CMK (cell line): ENCODE measurements at places on chromosomes 12 and 14.

DNA sequence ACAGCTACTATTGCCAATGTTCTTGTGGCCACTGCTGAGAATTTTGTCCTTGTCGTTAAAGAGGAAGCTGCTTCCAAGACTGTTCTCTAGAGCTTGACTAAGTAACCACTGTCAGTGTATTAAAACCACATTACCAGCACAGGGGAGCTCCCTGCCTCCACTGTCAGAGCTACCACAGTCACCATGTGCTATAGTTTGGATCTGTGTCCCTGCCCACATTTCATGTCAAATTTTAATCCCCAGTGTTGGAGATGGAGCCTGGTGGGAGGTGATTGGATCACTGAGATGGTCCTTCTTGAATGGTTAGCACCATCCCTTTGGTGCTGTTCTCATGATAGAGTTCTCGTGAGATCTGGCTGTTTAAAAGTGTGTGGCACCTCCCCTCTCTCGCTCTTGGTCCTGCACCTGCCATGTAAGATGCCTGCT is 23.2 kb upstream of the RAP1B start:
- no peak for DNase-seq

- no peak for DNase-seq
Measured at GRCh38 chr14:105467249-105467941, 7.2 kb upstream of the CRIP2 start.

GRCh38 chr12:92928421-92928961 is 604 bp downstream of the EEA1 start:
- DNase-seq = no peak

DNA sequence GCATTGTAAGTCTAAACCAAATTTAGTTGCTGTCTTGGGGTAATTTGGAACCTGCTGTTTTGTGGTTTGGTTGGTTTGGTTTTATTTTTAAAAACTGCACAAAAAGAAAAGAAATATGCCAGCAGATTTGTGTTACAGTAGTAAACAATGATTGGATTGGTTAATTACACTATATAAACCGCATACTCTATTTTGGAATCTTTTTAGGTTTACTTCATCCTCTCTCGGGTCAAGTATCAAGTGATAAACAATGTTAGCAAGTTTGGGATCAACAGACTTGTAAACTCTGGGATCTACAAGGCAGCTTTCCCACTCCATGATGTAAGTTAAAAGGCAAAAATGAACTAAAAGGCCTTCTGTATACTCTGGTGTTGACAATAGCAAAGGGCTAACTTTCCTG is 132.4 kb downstream of the ANO6 start:
- no peak for DNase-seq

DNA sequence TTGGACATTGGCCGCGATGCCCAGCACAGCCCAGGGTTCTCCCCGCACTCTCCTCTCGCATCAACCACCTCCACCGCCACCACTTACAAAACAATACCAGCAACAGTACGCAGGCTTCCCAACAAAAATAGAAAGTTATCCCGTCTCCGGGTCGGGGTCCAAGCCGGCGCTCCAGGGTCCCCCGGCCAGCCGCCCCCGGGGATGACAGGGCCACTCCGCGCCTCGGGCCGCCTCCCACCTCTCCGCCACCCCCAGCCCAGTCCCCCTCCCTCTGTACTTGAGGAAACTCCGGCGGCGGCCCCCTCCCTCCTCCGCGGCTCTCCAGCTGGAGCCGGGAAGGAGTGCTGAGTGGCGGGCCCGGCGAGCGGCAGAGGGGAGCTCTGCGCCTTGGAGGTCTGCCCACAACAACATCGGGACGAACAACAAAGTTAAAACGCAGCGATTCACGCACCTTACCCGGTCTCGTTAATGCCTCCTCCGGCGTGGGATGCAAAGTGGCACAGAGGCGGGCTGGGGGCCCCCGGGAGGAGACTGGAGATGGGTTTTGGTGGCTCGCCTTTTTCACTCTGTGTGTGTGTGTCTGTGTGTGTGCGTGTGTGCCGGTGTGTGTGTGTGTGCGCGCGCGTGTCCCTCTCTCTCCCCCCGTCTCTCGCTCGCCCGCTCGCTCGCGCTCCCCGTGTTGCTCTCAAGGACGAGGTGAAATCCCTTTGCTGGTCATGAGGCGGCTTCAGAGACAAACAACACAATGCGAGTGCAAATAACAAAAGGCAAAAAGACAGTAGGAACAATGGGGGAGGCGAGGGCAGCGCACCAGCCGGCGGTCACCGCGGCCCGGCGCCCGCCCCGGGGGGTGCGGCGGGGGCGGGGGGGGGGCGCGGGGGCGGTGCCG is 386.8 kb downstream of the BCAT1 start:
- no peak for DNase-seq

GRCh38 chr12:116861320-116861719 is 19.9 kb downstream of the HRK start:
- DNase-seq = no peak

DNA sequence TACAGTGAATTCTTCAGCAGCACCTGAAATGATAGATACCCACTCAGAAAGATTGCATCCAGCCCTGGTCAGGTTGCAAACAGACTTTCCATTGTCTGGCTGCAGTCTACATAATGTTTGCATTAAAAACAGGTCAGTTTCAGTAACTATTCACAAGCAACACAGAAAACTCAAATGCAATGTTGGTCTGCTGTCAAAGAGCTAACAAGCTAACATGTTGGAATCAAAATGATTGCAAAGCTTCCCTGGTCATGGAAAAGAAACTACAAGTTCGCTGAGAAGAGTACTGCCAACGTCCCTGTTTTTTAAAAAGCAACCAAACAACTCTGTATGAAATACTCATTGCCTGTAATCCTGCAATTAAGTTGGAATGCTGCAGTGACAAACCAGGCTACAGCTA is 374.7 kb downstream of the ADAMTS20 start:
- no peak for DNase-seq

- no peak for DNase-seq
Measured at GRCh38 chr12:25971654-25972041, 13.2 kb downstream of the RASSF8 start.

GRCh38 chr12:108729612-108730364 is 1.5 kb downstream of the CORO1C start:
- DNase-seq = peak; percentile 40

DNA sequence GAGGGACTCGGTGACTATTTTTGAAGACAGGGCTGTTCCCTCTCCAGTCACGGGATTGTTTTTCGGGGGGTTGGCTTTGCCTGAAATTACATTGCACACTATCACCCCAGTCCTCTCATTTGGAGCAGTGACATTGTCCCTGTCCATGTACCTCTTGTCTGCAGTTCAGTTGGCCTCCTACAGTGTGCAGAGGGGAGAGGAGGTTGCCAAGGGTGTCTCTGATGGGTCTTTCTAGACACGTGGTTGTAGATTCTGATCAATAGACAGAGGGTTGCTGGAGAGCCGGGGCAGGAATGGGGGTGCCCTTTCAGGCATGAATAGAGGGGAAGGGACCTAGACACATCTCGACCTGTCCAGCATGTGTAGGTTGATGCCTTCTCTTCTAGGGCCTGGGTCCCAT is 1.2 kb downstream of the TMEM120B start:
- no peak for DNase-seq

DNA sequence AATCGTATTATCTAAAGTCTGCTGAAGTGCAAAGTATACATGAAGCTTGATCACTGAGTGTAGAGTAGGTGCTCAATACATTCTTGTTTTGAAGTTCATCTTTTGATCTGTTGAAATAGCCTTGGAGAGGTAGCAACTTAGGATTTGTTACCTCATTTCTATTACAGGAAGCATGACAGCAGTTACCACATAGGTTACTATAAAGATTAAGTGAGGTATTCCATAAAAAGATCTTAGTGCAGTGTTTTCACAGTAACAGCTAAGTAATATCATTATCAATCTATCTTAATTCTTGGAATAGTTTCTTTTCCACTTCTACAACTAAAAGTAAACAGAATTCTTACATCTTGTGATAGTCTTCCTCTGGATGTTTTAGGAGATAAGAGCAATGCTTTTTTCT is 50.9 kb downstream of the BTBD7 start:
- DNase-seq = no peak

DNA sequence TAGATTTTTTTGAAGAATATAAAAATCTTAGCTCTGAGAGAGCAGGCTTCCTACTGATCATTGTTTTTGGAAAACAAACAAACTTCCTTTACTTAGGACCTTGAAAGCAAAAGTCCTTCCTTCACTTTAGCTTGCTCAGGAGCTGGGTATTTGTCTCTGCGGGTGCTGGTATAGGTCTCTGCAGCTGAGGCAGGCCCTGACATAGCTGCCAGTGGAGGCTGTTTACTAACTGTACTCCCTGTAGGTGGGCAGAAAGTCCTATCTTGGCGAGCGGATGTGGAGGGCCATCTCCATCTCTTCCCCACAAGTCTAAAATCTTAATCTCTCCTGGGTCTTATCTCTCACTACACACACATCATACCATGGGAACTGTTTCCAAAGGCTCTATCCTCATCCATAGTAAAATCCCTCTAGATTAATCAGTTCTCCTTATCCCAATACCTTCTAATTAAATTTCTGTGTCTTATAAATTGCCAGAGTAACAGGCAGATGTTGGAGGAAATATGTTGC is 4.1 kb upstream of the MIA2 start:
- DNase-seq = no peak

DNA sequence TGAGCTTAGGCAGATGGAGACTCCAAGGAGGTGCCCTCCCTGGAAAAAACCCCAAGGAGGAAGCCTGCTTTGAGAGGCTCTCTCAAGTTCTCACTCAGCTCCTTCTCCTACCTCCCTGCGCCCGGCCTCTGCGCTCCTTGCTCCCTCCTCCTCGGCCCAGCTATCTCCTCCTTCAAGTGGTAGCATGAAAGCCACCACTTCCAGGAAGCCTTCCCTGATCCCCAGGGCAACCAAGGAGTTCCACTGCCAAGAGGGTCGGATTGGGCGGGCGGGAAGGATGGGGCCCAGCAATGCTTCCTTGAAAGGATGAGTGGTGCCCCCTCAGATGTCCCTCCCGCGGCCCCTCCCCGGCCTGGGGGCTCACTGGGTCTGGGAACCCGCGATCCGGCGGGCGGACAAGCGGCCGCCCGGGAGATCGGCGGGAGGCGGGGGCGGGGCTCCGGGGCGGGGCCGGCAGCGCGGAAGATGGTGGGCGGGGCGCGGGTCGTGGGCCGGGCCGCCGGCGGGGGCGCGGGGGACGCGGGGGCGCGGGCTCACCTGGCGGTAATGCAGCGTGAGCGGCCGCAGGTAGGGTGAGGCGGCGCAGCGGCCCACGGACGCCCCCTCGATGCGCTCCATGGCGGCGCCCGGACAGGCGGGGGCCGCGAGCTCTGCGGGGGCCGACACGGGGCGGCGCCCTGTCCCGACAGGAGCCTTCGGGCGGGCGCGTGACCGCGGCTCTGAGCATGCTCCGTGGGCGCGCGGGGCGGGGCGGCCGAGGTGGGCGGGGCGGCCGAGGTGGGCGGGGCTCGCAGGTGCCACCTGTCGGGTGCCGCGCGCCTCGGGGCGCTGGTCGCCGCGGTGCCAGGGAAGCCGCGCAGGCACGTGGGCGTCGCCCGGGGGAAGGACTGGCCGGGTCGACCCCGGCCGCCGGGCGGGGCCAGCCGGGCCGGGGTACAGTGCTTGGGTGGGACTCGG is at the start of gene NUDT14:
Gene NUDT14 (minus strand): TSS at position 721 of the 957 bp plus-strand sequence. CDS start 103 bp downstream, at position 618.
- DNase-seq = no peak

GRCh38 chr14:95872777-95873176 is 3.9 kb upstream of the TUNAR start:
- no peak for DNase-seq

DNA sequence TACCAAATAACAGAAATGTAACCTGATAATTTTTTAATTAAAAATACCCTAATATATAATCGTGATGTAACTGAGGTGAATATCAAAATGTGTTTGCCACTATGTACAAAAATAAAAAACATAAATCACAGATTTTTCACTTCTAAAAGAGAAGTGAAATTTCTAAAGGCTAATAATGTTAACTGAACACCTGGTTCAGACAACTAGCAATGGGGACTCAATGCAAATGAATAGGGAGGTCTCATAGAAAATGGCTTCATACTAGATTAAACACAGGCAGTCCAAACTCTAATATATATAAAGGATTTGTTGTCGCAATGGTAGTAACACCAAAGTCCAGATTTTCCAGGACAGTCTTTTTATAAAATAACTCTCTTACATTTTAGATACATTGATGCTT is 365.4 kb upstream of the ATP2B1 start:
- no peak for DNase-seq

DNA sequence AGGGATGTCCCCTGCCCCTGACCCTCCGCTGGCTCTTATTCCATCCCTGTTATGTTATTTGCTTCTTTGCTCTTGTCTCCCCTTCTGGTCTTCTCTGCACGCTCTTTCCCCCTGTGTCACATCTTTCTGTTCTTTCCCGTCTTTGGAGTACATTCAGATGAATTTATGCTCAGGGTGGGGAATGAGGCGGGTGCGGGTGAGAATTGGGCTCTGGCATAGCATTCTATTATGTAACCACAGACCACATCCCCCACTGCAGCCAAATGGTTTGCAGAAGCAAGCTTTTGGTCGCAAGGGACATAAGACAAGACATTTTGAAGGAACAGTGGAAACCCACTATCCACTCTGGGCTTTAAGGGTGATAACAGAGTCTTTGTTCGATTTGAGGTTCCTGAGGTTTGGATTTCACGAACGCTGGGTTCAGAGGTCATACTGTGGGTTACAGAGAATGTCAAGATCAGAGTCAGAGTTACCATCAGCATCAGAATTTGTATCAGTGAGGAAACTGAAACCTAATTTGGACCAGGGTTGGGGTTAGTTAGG is 3.8 kb downstream of the ENDOU start:
- DNase-seq = no peak

- no peak for DNase-seq
Measured at GRCh38 chr12:116508145-116509121, 50.7 kb upstream of the MAP1LC3B2 start.

DNA sequence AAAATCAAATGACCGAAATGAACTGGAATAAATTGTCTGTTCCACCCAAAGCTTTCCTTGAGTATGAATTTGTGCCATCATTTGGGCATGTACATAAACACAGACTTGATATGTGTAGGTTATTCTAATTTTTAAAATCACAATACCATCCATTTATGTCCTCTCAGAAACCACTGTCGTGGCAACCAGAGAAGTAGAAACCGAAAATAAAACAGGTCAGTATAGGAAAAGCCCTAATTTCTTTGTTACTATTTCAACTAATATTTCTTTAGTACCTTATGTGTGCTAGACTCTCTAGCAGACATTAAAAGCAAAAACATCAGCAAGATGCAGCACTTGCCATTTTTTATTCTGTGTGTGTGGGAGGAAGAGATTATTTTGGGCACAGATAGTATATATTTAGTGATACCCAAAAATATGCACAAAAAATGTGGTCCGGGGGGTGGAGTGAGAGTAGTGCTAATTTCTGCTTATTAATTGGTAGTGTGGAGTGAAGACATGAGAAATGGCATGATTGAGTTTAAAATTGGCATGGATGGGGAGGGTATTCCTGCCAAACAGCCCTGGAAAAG is 130.8 kb upstream of the CNTN1 start:
- no peak for DNase-seq
